ENCODE measurements at places on chromosomes 7 and 10.
A peak's percentile ranks its signal among the peaks of the same experiment; 100 is the strongest.

GRCh38 chr10:118584181-118584954 lies 11.1 kb downstream of the PRLHR start:
- DNase-seq, result no peak

GRCh38 chr7:72217151-72217550 lies 195.0 kb downstream of the CALN1 start:
- DNase-seq, result no peak

GRCh38 chr10:101452593-101452992 lies 98.6 kb downstream of the BTRC start:
- DNase-seq, result no peak

DNA sequence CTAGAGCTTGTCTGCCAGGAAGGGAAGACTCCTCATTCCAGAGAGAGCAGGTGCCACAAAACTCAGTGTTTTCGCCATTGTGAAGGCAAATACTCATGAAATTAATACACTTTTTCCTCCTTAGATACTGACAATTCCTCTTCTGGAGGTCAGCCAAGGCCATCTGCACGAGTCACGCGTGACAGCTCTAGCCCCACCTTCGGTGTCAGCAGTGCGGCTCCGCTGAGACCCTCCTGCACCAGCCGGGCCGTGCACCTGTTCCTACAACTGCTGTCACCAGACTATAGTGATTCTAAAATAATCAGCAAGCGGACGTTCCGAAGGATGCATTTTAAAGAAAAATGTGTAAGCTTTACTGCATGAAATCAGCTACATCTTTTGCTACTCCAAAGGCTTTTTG lies 127.7 kb downstream of the DIP2C start:
- no peak for DNase-seq

DNA sequence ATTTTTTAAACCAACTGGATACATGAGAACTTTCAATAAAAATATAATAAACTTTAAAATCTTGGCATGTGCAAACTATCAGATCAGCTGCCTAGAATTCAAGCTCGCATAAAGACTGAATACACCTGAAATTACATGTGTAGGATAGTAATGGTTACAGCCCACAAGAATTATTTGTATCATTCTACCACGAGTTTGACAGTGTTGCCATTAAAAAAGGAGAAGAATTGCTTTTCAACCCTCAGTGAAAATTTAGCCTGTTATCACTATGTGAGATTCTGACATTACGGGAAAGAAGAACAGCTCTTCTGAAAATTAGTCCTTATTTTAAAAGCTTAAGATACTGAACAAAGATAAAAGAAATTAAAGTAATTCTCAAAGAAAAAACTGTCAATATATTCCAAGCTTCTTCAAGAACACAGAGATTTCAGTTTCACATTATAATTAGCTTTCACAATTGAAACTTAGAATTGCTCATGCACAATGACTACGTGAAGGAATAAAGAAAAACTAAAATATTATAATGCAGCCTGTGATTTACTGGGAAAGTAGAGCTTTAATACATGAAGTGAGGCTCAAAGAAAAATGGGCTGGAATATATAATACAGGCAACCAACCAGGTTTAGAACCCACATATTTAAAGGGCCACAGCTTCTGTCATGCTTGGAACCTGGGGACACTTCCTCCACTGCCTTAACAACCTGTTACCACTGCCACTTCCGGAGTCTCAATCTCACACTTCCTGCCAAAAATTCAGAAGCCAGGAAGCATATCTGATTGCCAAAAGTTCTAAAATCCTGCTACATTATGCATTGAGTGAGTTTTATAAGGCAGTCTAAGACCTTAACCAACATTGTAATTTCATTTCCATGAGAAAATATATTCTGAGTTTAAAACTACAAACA lies 23.2 kb downstream of the TPK1 start:
- peak; percentile 39 for DNase-seq

GRCh38 chr7:2598154-2598823 lies 33.5 kb upstream of the TTYH3 start:
- no peak for DNase-seq

DNA sequence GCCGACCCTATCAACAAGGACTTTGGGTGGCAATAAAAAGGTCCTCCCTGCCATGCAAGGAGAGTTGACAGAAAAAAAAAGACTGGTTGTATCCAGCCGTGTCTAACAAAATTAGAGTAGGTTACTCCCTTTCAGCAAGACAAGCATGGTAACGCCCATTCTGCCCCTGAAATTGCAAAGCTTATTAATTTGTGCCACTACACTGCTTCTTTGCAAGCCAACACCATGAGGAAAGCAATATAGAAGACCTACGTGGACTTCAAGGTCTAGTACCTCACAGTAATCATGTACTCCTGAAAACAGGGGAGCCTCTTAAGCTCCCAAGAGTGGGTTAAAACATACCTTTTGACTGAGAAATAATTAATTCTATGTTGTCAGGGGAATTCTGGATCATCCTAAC lies 90.3 kb downstream of the FRMPD2 start:
- DNase-seq, result no peak

DNA sequence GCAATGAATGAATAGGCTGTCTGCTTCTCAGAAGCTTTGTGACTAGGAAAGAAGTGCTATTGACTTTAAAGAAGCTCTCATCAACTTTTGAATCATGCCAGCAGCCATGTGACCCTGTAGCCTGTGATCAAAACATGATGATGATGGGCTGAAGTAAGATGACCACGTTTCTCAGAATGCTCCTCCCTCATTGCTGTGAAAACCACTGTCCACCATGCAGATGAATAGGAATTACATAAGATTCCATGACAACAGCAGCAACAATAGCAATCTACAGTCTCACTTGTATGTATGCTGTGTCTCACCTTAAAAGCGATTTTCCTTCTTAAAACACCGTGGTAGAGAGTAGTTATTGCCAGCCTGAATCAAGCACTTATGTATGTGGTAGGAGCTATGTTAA lies 228.4 kb downstream of the TRIL start:
- DNase-seq, result no peak

DNA sequence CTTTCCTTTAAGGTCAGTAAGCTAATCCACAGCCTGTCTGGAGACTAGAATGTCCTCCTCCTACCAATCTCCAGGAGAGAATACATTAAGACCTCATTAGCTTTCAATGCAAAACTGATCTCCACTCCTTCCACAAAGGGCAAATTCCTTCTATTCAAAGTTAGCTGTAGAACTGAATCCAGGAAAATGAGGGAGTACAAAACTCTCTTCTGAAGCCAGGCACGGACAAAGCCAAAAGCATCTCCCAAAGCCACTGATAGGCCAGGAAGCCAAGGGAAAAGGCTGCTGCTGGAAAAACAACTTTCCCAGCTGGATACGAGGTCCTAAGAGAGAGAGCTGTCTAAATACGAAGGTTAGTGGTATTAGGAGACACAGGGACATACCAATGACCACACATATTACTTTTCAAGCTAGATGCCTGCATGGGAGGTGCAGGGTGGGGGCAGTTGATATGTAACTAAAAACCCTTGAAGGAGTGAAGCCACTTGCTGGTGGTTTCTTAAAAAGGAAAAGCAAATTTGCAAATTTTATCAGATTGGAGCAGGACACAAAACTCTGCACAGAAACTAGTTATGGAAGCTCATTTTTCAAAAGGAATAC lies 43.6 kb downstream of the MKX start:
- no peak for DNase-seq

DNA sequence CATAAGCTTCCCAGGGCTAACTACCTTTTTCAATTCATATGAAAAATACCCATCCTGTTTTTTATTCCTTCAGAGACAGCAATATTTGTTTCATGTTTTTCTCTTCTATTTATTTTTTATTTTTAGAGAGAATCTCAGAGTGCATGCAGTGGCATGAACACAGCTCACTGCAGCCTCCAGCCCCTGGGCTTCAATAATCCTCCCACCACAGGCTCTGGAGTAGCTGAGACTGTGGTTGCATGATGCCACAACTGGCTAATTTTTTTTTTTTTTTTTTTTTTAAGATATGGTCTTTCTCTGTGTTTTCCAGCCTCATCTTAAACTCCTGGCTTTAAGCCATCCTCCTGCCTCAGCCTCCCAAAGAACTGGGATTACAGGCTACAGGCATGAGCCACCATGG lies 296.7 kb upstream of the AKR1E2 start:
- DNase-seq, result no peak

GRCh38 chr10:117878626-117879025 lies 168.1 kb downstream of the RAB11FIP2 start:
- no peak for DNase-seq

DNA sequence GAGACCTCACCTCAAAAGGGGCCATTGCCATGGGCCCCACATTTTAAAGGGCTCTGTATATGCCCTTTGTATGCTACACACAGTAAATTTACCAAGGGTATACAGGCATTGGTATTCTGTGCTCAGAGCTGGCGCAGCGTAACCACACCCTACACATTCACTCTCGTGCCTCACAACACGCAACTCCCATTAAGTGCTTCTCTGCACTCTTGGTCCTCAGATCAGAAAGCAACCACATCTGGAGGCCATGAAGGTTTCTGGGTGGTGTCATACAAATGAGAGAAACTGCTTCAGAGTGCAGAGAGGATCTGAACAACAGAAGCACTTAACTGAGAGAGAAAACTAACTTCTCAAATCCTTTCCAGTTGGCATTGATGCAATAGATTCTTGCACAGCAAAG lies 9.4 kb upstream of the CACUL1 start:
- DNase-seq, result no peak

- no peak for DNase-seq
These were observed 21.0 kb downstream of the OR2F1 start for GRCh38 chr7:143975617-143976016.

DNA sequence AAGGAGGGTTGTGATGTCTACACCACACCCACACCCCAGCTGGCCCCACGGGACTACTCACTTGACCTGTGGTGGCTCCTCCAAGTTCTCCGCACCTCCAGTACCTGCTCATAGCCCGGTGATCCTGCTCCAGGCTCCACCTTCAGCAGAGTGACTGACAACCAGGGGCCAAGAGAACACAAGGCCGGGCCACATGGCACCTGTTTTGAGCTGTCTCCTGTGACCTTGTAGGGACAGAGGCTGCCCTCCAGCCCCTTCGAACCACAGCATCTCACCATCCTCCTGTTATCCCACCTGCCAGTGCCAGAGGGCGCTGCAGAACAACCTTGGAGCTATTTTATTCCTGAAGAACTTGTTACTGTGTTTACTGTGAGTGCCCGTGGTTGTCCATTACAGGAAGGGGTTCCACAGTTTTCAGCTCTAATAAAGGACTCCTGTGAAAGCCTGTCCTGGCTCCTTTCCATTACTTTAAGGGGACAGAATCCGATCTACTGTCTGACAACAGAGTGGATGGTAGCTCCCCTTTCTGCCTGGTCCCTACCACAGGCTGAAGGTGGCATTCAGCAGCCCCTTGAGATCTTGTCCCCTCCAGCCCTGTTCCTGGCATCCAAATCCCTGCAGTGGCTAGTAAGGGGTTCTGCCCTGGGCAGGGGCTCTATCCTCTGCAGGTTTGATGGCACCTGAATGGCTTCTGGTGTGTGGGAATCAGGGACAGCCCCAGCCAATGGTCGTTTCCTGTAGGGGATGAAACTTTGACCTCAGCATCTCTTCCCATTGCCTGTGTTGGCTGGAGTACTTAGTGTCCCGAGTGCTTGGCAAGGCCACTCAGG lies 50.8 kb downstream of the C10orf120 start:
- DNase-seq, result peak; percentile 46

DNA sequence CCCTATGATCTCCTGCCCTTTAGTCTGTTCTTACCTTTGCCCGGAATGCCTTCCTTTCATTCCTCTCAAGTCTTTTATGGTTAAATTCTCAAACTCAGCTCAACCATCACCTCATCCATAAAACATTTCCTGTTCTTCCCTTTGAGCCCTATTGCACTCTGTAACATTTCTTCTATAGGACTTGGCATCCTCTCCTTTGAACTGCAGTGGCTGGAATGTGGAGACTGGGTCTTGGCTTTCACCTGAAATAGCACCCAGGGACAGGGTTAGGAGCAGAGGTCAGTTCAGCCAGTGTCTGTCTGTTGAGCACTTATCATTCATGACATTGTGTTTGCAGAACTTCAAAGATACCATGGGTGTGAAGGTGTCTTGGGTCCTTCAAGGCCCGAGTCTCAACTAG lies 7.2 kb downstream of the NFE2L3 start:
- DNase-seq, result no peak

DNA sequence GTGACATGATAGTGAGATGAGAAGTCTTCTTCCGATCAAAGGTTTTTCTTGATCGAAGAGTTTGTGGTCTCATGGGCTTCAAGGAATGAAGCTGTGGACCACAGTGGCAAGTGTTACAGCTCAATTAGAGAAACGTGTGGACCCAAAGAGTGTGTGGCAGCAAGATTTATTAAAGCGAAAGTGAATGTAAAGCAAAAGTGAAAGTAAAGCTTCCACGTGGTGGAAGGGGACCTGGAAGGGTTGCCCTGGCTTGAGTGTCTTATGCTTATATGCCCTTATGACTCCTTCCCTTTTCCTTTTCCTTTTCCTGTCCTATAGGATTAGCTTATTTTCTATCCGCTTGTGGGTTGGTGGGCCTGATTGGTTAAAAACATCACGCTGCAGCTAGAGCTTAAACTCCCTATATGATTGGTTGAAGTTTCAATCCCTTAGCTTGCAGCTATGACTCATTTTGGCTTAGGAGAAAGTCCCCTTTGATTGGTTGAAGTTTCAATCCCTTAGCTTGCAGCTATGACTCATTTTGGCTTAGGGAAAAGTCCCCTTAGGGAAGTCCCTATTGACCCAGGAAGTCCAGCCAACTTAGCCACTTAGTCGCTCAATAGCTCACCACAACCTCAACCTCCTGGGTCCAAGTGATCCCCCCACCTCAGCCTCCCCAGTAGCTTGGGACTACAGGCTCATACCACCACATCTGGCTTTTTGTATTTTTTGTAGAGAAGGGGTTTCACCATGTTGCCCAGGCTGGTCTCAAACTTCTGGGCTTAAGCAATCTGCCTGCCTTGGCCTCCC lies 34.7 kb downstream of the MRPS24 start:
- DNase-seq, result peak; percentile 42

DNA sequence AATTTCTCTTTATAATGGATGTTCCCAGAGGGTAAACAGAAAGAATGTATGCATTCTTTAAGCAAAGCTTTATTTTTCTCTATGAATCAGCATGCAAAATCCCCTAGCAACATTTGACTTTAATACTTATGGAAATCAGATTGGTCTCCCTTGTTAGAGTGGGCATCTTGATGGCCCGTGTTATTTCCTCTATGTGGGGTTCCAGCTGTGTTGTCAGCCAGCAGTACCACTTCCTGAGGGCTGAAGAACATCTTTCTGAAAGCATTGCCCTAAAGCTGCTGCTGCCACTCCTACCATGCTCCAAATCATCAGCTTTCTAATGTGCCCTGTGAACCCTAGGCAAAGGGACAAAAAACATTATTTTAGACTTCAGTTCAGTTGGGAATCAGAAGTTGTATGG lies 70.4 kb upstream of the HECTD2 start:
- DNase-seq, result no peak

GRCh38 chr7:93551063-93551895 lies 23.2 kb downstream of the CALCR start:
- DNase-seq, result no peak
